Colonic mucosa (tissue), 4 donors: ENCODE measurements at places on chromosomes 16 and 17. TPM values are rescaled to one million over a fixed set of nuclear protein-coding genes. Genes with fewer than 3 reads are reported as not detected.

The CDRT15 gene
- total RNA-seq: not detected

The LITAFD gene
- not detected for total RNA-seq

The TRIM16 gene
- 30.4 TPM for total RNA-seq

The RAB11FIP3 gene
- 22.3 TPM for total RNA-seq

The TEKT5 gene
- total RNA-seq: 0.82 TPM
